ENCODE measurements at places on chromosomes 4 and X. TPM values are rescaled to one million over a fixed set of nuclear protein-coding genes. Genes with fewer than 3 reads are reported as not detected.

The CENPI gene
- total RNA-seq, result 9.1 TPM

The EPGN gene
- 75.9 TPM for total RNA-seq

The C4orf51 gene
- not detected for total RNA-seq

The UGT2B11 gene
- total RNA-seq, result not detected

The LRRC66 gene
- 0.08 TPM for total RNA-seq

The STBD1 gene
- total RNA-seq, result 3.4 TPM

The AKAP4 gene
- not detected for total RNA-seq

The ZGRF1 gene
- total RNA-seq, result 2.8 TPM

The TAF1 gene
- total RNA-seq, result 16.4 TPM

The ANKRD50 gene
- total RNA-seq, result 7.1 TPM

The EDNRA gene
- 9.0 TPM for total RNA-seq

The TLR2 gene
- total RNA-seq, result 9.9 TPM

The SLC26A1 gene
- not detected for total RNA-seq

The TMEM31 gene
- not detected for total RNA-seq

The SHOX gene
- total RNA-seq, result not detected

The BBS7 gene
- total RNA-seq, result 26.7 TPM
